ENCODE measurements at places on chromosomes 2 and 18. TPM values are rescaled to one million over a fixed set of nuclear protein-coding genes. Genes with fewer than 3 reads are reported as not detected.

GRCh38 chr2:165572151-165572550 is 102.7 kb downstream of the CSRNP3 start:
- DNase-seq = no peak

Gene SPC25
- 6.7 TPM for polyA plus RNA-seq

- DNase-seq = no peak
Measured at GRCh38 chr18:3709205-3709604, 259.2 kb downstream of the TGIF1 start.

- no peak for DNase-seq
Measured at GRCh38 chr2:61619561-61619960, 81.4 kb upstream of the XPO1 start.

DNA sequence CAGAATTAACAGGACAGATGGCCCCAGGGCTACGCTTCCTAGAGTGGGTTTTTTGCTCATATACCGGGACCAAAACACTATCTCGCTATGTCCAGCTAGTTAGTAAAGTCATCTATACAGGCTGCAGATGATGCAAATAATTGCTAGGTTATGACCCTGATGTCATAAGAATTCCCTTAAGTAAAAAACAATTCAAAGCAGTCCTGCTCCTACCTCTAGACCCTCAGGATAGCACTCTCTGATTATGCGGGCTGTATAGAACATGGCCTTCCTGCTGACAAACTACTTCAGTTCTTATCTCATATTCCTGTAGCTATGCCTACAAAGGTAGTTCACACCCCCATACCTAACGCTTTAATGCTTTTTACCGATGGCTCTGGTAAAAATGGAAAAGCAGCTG is 13.2 kb downstream of the DYNAP start:
- DNase-seq = no peak

Gene MARCHF4
- 0.04 TPM for polyA plus RNA-seq

GRCh38 chr2:199315299-199316179 is 142.2 kb downstream of the SATB2 start:
- no peak for DNase-seq

DNA sequence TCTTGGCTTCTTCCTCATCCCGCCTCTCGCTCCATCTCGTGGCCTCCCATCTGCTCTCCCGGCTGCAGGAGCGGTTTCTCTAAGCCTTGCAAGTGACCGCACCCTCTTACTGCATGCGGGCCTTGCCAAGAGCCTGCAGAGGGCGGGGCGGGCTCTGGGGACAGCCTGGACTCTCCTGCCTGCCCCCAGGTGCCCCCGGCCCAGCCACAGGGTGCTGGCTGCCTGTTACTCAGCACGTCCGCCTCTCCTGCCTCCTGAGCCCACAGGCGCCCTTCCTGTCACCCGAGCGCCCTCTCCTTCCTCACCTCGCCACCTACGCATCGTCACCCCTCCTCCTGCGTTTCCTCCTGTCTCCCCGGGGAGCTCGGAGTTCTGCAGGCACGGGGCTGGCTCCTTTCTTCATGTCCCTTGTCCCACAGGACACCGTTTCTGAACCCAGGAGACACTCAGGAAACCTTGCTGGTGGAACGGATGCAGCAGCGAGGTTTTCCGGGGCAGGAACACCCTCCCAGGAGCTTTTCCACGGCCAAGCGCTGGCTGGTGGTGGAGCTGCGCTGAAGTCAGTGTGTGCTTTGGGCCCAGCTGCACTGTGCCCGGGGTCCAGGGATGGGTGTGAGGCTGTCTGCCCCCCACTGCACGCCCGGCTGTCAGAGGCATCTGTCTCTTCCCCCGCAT is 28.5 kb downstream of the HPCAL1 start:
- DNase-seq = no peak

All from hindlimb muscle (tissue), 1 donor.